K562 (cell line): ENCODE measurements at places on chromosomes 3 and 15. TPM values are rescaled to one million over a fixed set of nuclear protein-coding genes. Genes with fewer than 3 reads are reported as not detected.

Gene EDEM1
- total RNA-seq = 24.6 and 32.9 TPM in 2 replicates

Gene CADPS
- not detected in 2 replicates for total RNA-seq

Gene PIGX
- total RNA-seq = 22.5 and 26.9 TPM in 2 replicates

Gene THRB
- total RNA-seq = 9.7 and 10.5 TPM in 2 replicates

Gene ANKUB1
- not detected in 2 replicates for total RNA-seq

Gene MRAS
- total RNA-seq = 8.3 and 8.6 TPM in 2 replicates

Gene A4GNT
- total RNA-seq = not detected in 2 replicates

Gene ENTPD3
- total RNA-seq = 0.44 and 0.51 TPM in 2 replicates

Gene ATP13A5
- total RNA-seq = not detected in 2 replicates

Gene PODXL2
- total RNA-seq = 39.6 and 42.4 TPM in 2 replicates

Gene WNT5A
- total RNA-seq = 0.11 and 0.25 TPM in 2 replicates

Gene OIP5
- 35.7 and 36.1 TPM in 2 replicates for total RNA-seq

Gene CCDC54
- not detected in 2 replicates for total RNA-seq

Gene GNAT1
- total RNA-seq = not detected in 2 replicates

Gene THAP10
- 0.13 TPM in 1 of 2 replicates, not detected in the other for total RNA-seq

Gene HEG1
- 0.24 and 0.25 TPM in 2 replicates for total RNA-seq

Gene GRM2
- not detected in 2 replicates for total RNA-seq

Gene BMF
- total RNA-seq = 0.56 and 0.91 TPM in 2 replicates
